Sigmoid colon (tissue), 7 donors: ENCODE measurements at places on chromosomes 1 and 21. TPM values are rescaled to one million over a fixed set of nuclear protein-coding genes. Genes with fewer than 3 reads are reported as not detected.

DNA sequence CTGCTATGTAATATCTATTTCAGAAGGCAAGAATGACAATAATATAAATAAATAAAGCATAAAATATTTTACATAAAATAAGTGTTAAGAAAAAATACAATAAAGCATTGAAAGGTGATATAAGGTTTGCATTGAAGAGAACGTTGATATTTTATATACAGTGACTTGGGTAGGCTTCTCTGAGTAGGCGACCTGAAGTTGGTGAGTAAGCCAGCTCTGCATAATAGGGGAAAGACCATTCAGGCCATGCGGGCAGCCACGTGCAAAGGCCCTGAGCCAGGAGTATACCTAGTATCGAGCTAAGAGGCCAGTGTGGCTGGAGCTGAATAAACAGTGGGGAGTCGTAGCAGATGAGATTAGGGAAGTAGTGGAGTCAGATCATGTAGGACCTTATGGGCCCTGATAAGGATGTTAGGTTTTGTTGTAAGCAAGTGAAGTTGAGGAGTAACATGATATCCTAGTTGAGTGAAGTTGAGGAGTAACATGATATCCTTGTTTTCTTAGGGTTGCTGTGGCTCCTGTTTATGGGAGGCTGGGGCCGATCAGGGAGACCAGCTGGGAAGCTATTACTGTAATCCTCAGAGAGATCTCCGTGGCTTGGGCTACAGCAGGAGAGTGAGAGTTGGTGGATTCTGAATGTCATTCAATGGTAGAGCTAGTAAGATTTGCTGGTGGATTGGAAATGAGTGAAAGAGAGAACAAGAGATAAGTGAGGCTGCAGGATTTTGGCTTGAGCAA lies 22.0 kb downstream of the KCNK1 start:
- DNase-seq = no peak

DNA sequence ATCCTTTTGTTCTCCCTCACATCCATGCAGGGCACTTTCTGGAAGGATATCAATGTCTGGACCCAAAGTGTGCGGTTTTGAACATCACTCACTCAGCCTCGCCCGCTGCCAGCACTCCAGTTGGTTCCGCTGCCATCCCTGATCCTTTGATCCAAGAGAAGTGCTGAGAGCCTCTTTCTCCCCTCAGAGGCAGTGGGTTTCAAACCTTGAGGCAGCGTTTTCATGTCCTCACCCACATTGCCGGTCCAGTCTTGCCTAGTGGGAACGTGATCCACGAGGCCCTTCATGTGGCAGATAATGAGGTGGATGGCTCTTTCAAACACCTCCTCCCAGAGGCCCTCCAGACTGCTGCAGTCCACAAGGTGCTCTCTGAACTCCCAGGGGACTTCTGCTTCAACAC lies 122.2 kb downstream of the ACTL8 start:
- no peak for DNase-seq

MSTO1 gene
- total RNA-seq = 3.6 TPM

DNA sequence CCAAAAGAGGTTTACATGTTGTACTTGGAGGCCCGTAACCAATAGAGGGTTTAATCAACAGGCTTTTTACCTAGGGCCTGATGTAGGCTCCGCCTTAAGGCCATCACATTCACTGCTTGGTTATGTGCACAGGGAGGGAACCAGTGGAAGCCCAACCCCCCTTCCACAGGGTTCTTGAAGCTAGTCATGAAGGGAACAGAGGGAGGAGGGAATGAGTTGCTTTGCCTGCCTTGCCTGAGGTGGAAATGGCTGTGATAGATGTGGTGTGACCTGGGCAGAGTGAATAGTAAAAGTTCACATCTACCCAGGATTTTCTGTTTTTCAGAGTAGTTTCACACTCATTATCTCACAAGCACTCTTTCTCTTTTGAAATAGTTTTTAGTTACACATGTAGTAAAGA lies 215.1 kb downstream of the ST6GALNAC3 start:
- DNase-seq = no peak

GRCh38 chr1:30144831-30145230 lies 578.6 kb downstream of the MATN1 start:
- no peak for DNase-seq

- DNase-seq = peak; percentile 79
Observed at GRCh38 chr1:163069142-163069541, at the start of gene RGS4. TSS of gene RGS4 (plus strand) at chr1:163069361. CDS start at chr1:163069485, 124 bp downstream.

DNA sequence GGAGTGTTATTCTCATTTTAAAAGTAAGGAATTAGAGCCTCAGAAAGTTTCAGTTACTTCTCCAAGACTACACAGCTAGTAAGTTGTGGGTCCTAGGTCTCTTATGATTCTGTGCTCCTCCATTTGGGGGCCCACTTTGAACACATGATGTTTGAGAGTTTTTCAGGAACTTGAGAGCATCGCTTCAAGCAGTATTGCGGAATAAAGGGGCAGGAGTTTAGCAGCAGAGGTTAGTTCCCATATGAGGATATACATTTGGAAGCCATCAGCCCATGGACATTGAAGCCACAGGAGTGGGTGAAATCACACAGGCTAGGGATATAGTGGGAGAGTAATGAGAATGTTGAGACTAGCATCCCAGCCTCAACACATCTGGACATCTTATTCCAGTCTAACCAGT lies 143.2 kb downstream of the RASAL2 start:
- no peak for DNase-seq
